ENCODE measurements at places on chromosomes 7 and 10.
A peak's percentile ranks its signal among the peaks of the same experiment; 100 is the strongest.

- DNase-seq: no peak
Measured at GRCh38 chr10:94496010-94496409, 49.6 kb upstream of the HELLS start.

DNA sequence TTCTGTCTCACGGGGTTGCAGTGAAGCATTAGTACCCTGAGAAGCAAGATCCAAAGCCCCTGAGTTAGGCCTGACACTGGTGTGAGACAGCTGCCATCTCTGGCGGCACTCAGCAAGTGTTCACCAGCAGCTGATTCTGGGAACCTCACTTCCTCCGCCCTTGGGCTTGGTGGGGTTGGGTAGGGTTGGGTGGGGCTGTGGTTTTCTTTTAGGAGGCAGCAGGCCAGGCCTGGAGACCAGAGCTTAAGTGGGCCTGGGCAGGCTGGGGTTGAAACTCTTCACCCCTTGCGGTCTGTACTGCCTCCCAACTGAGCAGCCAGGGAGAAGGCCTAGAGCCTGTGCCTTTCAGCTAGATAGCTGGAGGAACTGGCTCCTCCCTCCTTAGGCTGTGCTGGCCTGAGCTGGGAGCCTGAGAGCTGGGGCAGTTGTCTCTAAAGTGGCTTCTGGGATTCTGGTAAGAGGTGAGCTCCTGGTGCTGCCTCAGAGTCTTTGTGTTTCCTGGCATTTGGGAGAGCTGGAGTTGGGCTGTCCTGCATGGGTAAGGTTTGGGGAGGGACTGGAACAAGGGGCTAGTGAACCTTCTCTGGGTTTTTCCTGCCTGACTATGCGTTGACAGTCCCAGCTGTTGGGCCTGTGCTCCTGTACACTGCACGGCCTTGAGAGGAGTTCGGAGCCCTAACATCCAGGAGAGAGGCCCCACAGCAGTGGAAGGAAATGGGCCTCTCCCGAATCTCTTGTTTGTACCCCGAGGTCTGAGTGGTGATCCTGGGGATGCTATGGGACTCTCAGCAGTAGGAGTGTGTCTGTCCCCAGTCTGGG lies 5.1 kb downstream of the TSPAN14 start:
- no peak for DNase-seq

DNA sequence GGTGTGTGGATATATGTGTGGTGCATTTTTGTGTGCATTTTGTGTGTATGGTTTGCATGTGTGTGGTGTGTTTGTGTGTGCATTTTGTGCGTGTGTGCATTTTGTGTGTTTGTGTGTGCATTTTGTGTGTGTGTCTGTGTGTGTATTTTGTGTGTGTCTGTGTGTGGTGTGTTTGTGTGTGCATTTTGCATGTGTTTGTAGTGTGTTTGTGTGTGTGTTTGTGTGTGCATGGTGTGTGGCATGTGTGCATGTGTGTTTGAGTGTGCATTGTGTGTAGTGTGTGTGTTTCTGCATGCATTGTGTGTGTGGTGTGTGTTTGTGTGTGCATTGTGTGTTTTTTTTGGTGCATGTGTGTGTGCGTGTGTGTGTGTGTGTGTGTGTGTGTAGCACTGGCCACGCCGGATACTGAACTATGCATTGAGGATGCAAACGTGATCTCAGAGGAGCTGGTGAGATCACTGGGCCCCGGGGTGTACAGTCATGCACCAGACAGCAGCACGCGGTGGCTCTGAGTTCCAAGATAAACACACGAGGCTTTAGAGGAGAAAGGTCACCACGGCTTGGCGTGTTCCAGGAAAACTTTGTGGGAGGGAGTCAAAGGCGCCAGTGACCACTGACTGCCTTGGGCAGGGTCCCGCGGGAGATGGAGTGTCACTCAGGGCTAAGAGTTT lies 106.6 kb upstream of the SHH start:
- peak; percentile 63 for DNase-seq

GRCh38 chr7:13800694-13801448 lies 188.6 kb downstream of the ETV1 start:
- DNase-seq: peak; percentile 81

- DNase-seq: peak; percentile 89
Measured at GRCh38 chr7:139771001-139771956, 6.5 kb downstream of the HIPK2 start.

DNA sequence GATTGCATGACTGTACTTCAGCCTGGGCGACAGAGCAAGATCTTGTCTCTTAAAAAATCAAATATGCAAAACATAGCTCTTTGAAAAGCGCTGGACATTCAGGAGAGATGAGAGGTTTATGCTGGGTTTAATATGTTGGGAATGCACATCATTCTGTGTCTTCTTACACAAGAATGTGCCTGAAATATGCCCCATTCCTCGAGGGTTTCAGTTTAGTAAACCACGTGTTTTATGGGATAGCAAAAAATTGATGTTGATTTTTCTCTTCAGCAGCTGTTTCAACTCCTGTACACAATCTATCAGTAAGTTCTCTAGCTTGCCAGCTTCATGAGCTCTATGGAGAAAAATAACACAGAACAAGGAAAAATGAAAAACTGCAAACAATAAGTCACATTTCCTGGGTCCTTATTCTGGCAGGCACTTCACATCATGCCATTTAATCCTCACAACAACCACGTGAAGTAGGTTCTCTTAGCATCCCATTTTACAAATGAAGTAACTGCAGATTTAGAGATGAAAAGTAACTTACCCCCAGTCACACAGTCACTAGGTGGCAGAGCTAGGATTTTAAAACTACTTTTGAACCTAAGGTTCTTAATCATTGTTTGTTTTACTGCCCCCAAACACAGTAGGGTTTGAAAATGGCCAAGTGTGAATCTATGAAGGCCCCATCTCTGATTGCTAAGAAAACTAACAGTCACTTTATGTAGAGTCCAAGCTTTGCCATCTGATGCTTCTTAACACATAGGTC lies 423.6 kb downstream of the PHTF2 start:
- DNase-seq: peak; percentile 80

Data from fibroblast of skin of right quadriceps (primary cell).